ENCODE measurements at places on chromosomes 3 and 15.
A peak's percentile ranks its signal among the peaks of the same experiment; 100 is the strongest.

GRCh38 chr3:50124800-50125178, 30.3 kb upstream of the SEMA3F start:
- no peak for DNase-seq

- DNase-seq, result peak; percentile 79
These were observed 14.4 kb downstream of the EFCC1 start for GRCh38 chr3:129015388-129016105.

DNA sequence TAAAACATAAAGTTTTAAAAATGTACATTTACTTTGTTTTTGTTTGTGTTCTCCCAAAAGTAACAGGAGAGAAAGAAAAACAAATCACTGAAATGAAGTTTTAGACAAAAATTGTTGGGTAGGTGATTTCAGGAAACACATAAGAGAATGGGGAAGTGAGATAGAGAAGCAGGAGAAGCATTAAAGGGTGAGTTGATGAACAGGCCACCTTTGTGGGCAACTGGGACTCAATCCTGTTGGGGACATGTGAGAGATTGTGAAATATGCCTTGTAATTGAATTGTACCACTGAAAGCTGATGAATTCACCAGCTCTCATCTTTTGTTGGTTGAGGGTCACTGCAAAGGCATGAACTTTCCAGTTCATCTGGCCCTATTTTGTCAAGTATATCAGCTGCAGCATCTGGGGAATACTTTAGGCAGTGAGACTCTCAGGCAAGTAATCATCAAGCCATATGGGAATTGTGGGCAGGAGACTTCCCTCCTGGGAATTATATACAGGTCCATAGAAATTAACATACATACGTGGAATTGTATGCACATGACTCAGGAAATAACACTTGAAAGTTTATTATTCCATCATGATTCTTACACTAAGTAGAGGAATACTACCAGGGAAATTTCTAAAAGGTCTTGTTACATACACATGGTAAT, 181.0 kb downstream of the ZBBX start:
- DNase-seq, result no peak

DNA sequence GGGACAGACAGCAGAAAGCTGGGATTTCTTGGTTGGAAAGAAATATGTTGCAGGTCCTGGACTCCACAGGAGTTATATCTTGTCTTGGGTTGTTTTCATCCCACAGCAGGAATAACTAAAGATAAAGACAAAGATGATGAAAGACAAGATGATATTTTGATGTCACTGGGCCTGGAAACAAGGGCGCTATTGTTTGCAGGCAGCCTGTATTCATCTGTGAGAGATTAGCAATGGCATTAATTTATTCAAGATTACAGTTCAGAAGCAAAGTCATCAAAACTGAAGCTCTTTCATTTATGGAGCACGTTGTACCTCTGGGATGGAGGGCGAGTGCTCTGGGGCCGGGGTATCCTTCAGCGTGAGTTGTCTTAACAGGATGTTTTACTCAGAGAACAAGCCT, 213.8 kb downstream of the LRTM1 start:
- DNase-seq, result no peak

GRCh38 chr3:111961461-111962164, 17.2 kb upstream of the ABHD10 start:
- DNase-seq, result no peak

- DNase-seq, result no peak
These were observed 23.9 kb upstream of the NEK10 start for GRCh38 chr3:27392950-27393679.

DNA sequence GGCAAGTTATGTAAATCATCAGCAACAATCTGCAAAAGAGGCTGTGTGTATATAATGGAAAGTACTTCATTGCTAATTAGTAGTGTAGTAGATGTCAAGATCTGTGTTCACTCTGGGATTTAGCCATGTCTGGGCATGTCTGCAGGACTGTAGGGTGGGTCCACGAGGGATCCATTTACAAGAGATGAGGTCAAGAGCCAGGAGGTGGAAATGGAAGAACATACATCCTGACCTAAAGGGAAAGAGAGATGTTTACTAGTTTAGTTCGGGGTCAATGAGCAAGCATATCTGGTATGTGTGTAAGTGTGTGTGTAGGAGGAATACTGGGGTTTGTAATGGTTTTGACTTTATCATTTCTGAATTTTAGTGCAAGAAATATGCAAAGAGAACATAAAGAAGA, 171.5 kb upstream of the NANOGP8 start:
- no peak for DNase-seq

GRCh38 chr15:37135225-37135624, 34.9 kb upstream of the MEIS2 start:
- DNase-seq, result no peak

GRCh38 chr3:101466465-101467309, 46.3 kb downstream of the SENP7 start:
- no peak for DNase-seq

- DNase-seq, result no peak
These were observed 64.4 kb downstream of the P2RY1 start for GRCh38 chr3:152899306-152899705.

- DNase-seq, result no peak
These were observed 1.0 kb upstream of the ARIH1 start for GRCh38 chr15:72472992-72473610.

- peak; percentile 81 for DNase-seq
These were observed 31.5 kb upstream of the AP4E1 start for GRCh38 chr15:50876989-50877360.

GRCh38 chr3:118772036-118772435, 262.6 kb downstream of the IGSF11 start:
- no peak for DNase-seq

GRCh38 chr3:167705840-167706239, 28.9 kb downstream of the PDCD10 start:
- DNase-seq, result no peak

GRCh38 chr15:62841269-62841628, 201.3 kb upstream of the TPM1 start:
- no peak for DNase-seq

DNA sequence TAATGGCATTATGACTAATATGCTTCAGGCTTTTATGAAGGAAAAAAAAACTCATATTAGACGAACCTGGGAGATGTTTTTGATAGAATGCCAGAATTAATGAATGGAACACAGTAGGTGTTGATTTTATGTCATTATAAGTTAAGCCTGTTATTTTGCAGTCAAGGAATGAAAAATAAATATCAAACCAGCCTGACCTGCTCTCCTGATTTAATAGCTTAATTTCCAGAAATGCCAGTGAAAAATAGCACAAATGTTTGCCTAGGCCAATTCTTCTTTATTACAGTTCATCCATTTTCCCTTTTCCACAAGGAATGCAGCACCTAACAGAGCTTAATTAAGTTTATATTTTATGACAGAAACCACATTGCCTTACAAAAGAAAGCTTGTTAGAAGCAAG, 292.0 kb downstream of the TBL1XR1 start:
- no peak for DNase-seq

GRCh38 chr15:79179108-79179561, 88.6 kb upstream of the RASGRF1 start:
- DNase-seq, result no peak

DNA sequence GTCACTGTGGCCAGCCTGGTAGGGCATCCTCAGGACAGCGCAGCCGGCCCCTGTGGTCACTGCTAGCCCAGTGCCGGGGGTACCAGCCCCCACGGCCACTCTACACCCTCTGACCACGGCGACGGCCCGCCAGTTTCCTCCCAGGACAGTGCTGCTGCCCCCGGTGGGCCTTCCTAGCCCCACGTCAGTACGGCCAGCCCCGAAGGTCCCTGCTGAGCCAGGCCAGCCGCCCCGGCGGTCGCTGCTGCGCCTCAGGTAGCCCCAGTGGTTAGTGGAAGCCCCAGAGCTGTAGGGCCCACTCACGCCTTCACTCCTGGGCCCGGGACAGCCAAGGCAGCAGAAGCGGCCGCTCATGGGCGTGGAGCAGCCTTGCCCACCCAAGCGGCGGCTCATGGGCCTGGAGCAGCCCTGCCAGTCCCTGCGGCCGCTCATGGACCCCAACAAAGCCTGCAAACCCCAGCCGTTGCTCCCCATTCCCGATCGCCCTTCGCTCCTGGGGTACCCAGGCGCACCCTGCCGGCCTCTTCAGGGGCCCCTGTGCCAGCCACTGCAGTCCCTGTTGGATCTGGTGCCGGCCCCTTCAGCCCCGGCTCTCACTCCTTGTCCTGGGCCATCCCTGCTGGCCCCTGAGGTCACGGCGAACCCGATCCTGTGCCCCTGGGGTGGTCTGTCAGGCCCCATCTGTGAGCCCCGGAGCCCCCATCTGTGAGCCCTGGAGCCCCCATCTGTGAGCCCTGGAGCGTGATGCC, 9.5 kb upstream of the ROPN1B start:
- DNase-seq, result no peak
